ENCODE measurements at places on chromosomes 3 and 15. TPM values are rescaled to one million over a fixed set of nuclear protein-coding genes. Genes with fewer than 3 reads are reported as not detected.

- no peak for DNase-seq
- peaks cover 8% of the 10 kb centered on the region for H3K4me1 ChIP-seq
- peaks cover 11% of the 10 kb centered on the region for H3K36me3 ChIP-seq
- H3K4me3 ChIP-seq, result no peak overlapping the region
- H3K27ac ChIP-seq, result no peak overlapping the region
Observed at GRCh38 chr3:128312271-128312670, 154.4 kb downstream of the DNAJB8 start.

DNA sequence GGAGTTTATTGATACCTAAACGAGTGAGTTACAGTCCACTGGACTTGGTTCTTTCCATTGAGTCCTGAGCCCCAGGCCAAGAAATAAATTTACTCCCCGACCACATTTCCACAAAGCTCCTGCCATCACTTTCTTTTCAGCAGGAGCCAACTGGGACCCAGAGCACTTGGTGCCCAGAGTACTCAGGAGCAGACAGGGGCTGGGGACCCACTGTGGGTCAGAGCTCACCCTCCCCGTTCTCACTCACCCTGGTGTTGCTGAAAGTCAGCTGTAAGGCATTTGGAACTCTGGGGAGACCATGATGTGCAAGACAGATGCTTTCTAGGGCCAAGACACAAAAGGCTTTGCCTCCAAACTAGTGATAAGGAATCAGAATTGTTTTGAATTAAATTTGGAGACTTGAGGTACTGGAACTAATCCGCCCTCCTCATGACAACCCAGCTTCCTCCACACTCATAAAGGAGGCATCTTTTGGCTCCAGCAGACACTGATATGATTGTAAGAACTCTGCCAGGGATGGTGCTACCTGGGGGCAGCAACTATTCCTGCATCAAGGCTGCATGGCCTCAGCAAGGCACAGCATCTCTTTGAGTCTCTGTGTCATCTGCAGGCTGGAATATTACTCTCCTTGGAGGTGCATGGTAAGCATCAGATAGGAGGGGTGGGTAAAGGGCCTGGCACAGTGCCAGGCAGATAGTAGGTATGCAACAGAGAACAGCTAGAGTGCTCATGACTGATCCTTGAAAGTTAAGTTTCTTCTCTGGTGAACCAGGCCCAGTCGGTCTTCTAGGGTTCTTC lies 7.3 kb upstream of the CAMK1 start:
- H3K4me1 ChIP-seq, result peaks cover 3% of the 10 kb centered on the region
- no peaks in the 10 kb centered on the region for H3K27me3 ChIP-seq
- H3K27ac ChIP-seq, result no peak overlapping the region
- H3K36me3 ChIP-seq, result peaks cover 26% of the 10 kb centered on the region

DNA sequence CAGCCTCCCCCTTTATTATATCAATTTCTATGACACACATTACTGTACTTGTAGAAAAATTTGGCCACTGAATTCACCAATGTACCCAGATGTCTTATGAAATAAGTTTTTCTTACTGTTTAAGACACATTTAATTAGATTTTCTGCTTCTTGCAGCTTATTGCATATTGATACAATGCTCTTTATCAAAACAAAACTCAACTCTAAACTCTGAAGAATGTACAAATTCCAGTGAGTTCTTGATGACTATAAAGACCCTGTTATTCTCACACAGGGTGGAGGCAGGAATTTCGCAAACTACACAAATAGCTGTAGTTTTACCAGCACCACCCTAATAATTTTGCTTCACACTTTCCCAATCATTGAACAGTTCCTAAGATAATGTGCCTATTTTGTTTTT lies 22.0 kb downstream of the CMTM6 start:
- H3K4me3 ChIP-seq, result no peak overlapping the region
- no peaks in the 10 kb centered on the region for H3K27me3 ChIP-seq
- no peaks in the 10 kb centered on the region for H3K4me1 ChIP-seq
- H3K36me3 ChIP-seq, result peaks cover 3% of the 10 kb centered on the region

DNA sequence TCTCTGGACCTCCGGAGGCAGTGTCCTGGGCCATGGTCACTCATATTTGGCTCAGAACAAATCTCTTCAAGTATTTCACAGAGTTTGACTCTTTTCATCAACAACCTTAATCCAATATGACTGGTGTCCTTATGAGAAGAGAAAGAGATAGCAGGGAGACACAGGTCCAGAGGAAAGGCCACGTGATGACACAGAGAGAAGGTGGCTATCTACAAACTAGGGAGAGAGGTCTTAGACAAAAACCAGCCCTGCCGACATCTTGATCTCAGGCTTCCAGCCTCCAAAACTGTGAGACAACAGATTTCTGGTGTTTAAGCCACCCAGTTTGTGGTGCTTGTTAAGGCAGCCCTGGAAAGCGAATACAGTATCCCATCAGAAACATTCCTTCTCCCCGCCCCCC lies 237.1 kb upstream of the PROK2 start:
- no peak overlapping the region for H3K4me3 ChIP-seq
- H3K27me3 ChIP-seq, result no peaks in the 10 kb centered on the region

- no peak overlapping the region for H3K27ac ChIP-seq
- no peaks in the 10 kb centered on the region for H3K27me3 ChIP-seq
- DNase-seq, result no peak
- no peaks in the 10 kb centered on the region for H3K4me1 ChIP-seq
Observed at GRCh38 chr3:144055604-144056003, 84.0 kb downstream of the DIPK2A start.

DNA sequence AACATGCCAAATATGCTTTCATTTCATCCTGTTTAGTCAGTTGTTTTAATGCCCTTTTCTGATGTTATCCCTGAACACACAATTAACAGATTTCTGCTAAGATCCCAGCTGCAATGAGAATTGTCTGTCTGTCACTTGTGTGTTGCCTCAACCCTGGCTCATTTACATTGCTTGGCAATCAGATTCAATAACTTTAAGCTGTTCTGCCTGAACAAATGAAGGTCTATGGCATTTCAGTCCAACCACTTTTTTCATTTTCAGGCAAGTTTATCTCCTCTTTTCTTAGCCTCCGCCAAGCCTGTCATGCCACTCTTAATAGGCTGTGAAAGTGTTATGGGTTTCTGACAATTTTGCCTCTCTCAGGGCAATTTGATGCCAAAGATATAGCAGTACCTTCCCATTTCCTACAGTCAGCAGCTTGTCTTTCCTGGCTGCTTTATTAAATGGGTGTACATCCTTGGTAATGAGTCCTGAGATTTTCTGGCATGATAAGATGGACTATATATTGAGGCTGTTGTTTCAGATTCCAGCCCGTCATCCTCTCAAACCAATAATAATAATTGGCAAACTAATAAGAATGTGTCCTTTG lies 68.7 kb upstream of the ADAMTS9 start:
- no peaks in the 10 kb centered on the region for H3K36me3 ChIP-seq
- H3K4me3 ChIP-seq, result no peak overlapping the region
- no peaks in the 10 kb centered on the region for H3K27me3 ChIP-seq

DNA sequence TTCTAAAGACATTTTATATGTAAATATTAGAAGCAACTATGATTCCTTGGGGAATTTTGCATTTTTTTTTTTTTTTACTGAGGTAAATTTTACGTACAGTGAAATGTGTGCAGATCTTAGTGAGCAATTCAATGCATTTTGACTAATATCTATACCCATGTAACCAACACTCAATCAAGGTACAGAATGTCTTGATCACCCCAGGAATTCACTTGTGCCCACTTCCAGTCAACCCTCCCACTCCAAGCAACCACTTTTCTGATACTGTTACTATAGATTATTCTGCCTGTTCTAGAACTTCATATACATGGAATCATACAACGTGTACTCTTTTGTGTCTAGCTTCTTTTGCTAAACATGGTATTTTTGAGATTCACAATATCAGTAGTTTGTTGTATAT lies 45.1 kb upstream of the MGLL start:
- H3K36me3 ChIP-seq, result no peaks in the 10 kb centered on the region
- H3K4me3 ChIP-seq, result no peak overlapping the region
- no peak for DNase-seq
- no peaks in the 10 kb centered on the region for H3K27me3 ChIP-seq
- no peaks in the 10 kb centered on the region for H3K4me1 ChIP-seq

- H3K27me3 ChIP-seq, result no peaks in the 10 kb centered on the region
- H3K4me3 ChIP-seq, result no peak overlapping the region
- no peak for DNase-seq
- H3K4me1 ChIP-seq, result no peaks in the 10 kb centered on the region
- no peaks in the 10 kb centered on the region for H3K36me3 ChIP-seq
- no peak overlapping the region for H3K27ac ChIP-seq
Observed at GRCh38 chr3:101224739-101225138, 95.6 kb downstream of the IMPG2 start.

GRCh38 chr3:80000022-80000421 lies 232.2 kb upstream of the ROBO1 start:
- no peak overlapping the region for H3K27ac ChIP-seq
- no peaks in the 10 kb centered on the region for H3K36me3 ChIP-seq
- DNase-seq, result no peak
- H3K4me1 ChIP-seq, result no peaks in the 10 kb centered on the region

DNA sequence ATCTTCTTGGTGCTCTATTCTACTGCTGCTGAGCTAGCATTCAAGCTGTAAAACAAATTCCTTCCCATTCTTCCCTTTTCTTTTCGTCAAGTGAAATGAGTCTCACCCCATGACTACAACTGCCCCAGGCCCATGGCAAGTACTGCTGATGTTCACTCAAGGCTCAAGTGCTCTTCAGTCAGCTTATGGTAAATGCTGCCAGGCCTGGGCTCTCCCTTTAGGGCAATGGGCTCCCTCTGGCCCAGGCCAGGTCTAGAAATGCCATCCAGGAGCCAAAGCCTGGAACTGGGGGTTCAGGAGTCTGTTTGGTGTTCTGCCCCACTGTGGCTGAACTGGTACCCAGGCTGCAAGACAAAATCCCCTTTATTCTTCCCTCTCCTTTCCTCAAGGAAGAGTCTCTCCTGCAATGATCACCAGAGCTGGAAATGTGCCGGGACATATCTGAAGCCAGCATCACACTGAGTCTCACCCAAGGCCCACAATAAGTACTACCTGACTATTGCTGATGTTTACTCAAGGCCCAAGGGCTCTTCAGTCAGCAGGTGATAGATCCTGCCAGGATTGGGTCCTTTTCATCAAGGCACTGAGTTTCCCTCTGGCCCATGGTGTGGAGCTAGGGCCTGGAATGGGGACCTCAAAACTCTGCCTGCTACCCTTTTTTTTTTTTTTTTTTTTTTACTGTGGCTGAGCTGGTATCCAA lies 205.0 kb upstream of the STAC start:
- H3K4me3 ChIP-seq, result no peak overlapping the region
- H3K4me1 ChIP-seq, result no peaks in the 10 kb centered on the region
- no peak overlapping the region for H3K27ac ChIP-seq
- DNase-seq, result no peak
- no peaks in the 10 kb centered on the region for H3K36me3 ChIP-seq

- H3K36me3 ChIP-seq, result no peaks in the 10 kb centered on the region
- H3K4me3 ChIP-seq, result no peak overlapping the region
- no peaks in the 10 kb centered on the region for H3K27me3 ChIP-seq
- H3K4me1 ChIP-seq, result peaks cover 13% of the 10 kb centered on the region
- no peak overlapping the region for H3K27ac ChIP-seq
Observed at GRCh38 chr3:146390006-146390772, 79.2 kb downstream of the PLSCR2 start.

- peaks cover 100% of the 10 kb centered on the region for H3K36me3 ChIP-seq
- DNase-seq, result no peak
- H3K4me1 ChIP-seq, result no peaks in the 10 kb centered on the region
- no peak overlapping the region for H3K27ac ChIP-seq
Observed at GRCh38 chr3:129132097-129132866, 10.7 kb upstream of the RAB43 start.

GRCh38 chr15:80849308-80849707 lies 70.1 kb downstream of the CEMIP start:
- H3K36me3 ChIP-seq, result no peaks in the 10 kb centered on the region
- DNase-seq, result no peak
- no peak overlapping the region for H3K4me3 ChIP-seq
- no peaks in the 10 kb centered on the region for H3K4me1 ChIP-seq
- H3K27ac ChIP-seq, result no peak overlapping the region

GRCh38 chr3:31878231-31878838 lies 102.7 kb downstream of the OSBPL10 start:
- H3K27me3 ChIP-seq, result no peaks in the 10 kb centered on the region
- no peak overlapping the region for H3K4me3 ChIP-seq
- peaks cover 14% of the 10 kb centered on the region for H3K4me1 ChIP-seq
- no peaks in the 10 kb centered on the region for H3K36me3 ChIP-seq
- no peak for DNase-seq

GRCh38 chr3:49654176-49654825 lies 19.9 kb upstream of the APEH start:
- no peaks in the 10 kb centered on the region for H3K27me3 ChIP-seq
- H3K27ac ChIP-seq, result no peak overlapping the region
- DNase-seq, result no peak
- H3K4me3 ChIP-seq, result no peak overlapping the region
- no peaks in the 10 kb centered on the region for H3K36me3 ChIP-seq

GRCh38 chr3:55963601-55964000 lies 476.5 kb upstream of the WNT5A start:
- no peaks in the 10 kb centered on the region for H3K4me1 ChIP-seq
- H3K27ac ChIP-seq, result no peak overlapping the region
- no peak for DNase-seq
- no peak overlapping the region for H3K4me3 ChIP-seq
- no peaks in the 10 kb centered on the region for H3K36me3 ChIP-seq

- peaks cover 62% of the 10 kb centered on the region for H3K4me1 ChIP-seq
- no peak overlapping the region for H3K4me3 ChIP-seq
- H3K36me3 ChIP-seq, result no peaks in the 10 kb centered on the region
Observed at GRCh38 chr15:85421116-85421925, 40.9 kb downstream of the AKAP13 start.

DNA sequence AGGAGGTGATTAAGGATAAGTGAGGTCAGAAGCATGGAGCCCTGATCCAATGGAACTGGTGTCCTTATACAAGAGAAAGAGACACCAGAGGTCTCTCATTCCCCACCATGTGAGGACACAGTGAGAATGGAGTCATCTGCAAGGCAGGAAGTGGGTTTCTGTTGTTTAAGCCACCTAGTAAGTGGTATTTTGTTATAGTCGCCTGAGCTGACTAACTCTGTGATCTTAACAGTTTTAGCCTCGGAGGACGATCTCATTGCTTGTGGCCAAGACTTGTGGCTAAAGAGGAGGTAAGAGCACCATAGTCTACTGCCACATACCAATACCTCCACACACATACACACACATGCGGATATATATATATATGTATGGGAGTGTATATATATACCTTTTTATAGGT lies 73.8 kb downstream of the MCTP2 start:
- no peak for DNase-seq
- no peaks in the 10 kb centered on the region for H3K36me3 ChIP-seq
- no peaks in the 10 kb centered on the region for H3K4me1 ChIP-seq
- no peaks in the 10 kb centered on the region for H3K27me3 ChIP-seq
- H3K4me3 ChIP-seq, result no peak overlapping the region
- H3K27ac ChIP-seq, result no peak overlapping the region

Gene GATM
- total RNA-seq, result 24.2 TPM

Gene NEK4
- total RNA-seq, result 29.2 TPM

Gene ASB14
- not detected for total RNA-seq

Gene GHSR
- total RNA-seq, result not detected

Gene FGD5
- total RNA-seq, result 15.9 TPM

Gene C3orf85
- not detected for total RNA-seq

Gene RBP2
- total RNA-seq, result not detected

Gene POLR2H
- 44.7 TPM for total RNA-seq

Gene CLRN1
- not detected for total RNA-seq

Gene ECT2
- total RNA-seq, result 8.7 TPM

Gene AGBL1
- not detected for total RNA-seq

Gene UBAP1L
- total RNA-seq, result 1.2 TPM

Gene RTP3
- total RNA-seq, result not detected

Gene STRA6
- total RNA-seq, result 0.29 TPM

Measured in esophagus muscularis mucosa (tissue), 4 donors.